ENCODE measurements at places on chromosomes 4 and X. TPM values are rescaled to one million over a fixed set of nuclear protein-coding genes. Genes with fewer than 3 reads are reported as not detected.

The ZCCHC12 gene
- not detected for total RNA-seq

- no peak for DNase-seq
- no peak overlapping the region for H3K27ac ChIP-seq
- H3K36me3 ChIP-seq: no peaks in the 10 kb centered on the region
- H3K4me1 ChIP-seq: peaks cover 11% of the 10 kb centered on the region
These were observed 689 bp upstream of the DCHS2 start for GRCh38 chr4:154492288-154492687.

The GAGE13 gene
- not detected for total RNA-seq

DNA sequence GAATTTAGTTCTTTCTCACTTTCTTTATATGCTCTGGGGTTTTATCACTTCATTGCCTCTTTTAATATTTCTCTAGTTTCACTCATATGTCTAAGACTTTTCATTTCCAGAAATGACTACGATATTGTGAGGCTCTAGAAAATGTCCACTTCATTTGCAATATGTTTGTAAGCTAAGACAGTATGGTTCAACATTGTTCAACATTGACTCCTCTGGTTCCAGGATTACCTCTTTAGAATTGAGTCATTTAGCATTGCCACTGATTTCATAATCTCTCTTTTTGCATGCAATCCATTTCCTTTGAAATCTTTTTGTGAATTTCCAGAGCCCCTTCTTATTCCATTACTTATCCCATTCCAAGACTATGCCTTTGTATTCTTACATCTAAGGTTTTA is 32.3 kb downstream of the BBS12 start:
- H3K4me3 ChIP-seq: no peak overlapping the region
- H3K4me1 ChIP-seq: no peaks in the 10 kb centered on the region
- no peaks in the 10 kb centered on the region for H3K27me3 ChIP-seq
- DNase-seq: no peak
- H3K36me3 ChIP-seq: no peaks in the 10 kb centered on the region

The RELL1 gene
- 27.7 TPM for total RNA-seq

GRCh38 chr4:94208918-94209317 is 1.3 kb downstream of the SMARCAD1 start:
- peaks cover 27% of the 10 kb centered on the region for H3K4me1 ChIP-seq
- H3K4me3 ChIP-seq: no peak overlapping the region
- H3K27me3 ChIP-seq: no peaks in the 10 kb centered on the region

DNA sequence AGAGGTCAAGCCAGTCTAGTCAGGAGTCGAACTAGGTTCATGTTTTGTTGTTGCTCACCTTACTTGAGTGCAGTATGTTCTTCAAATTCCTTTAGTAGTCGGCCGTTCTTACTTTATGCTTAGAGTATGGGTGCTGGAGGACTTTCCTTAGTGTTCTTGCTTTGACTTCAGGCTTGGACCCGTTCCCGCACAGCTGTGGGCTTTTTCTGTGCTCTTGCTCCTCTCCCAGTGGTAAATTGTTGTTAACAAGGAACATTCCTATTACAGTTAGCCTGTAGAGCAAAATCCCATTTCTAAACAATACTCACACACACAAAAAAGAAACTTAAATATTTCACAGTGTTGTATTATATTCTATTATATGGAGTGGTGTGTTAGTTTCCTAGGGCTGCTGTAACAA is 113.5 kb downstream of the RAP1GDS1 start:
- no peaks in the 10 kb centered on the region for H3K4me1 ChIP-seq
- no peaks in the 10 kb centered on the region for H3K36me3 ChIP-seq
- no peaks in the 10 kb centered on the region for H3K27me3 ChIP-seq
- no peak for DNase-seq
- no peak overlapping the region for H3K4me3 ChIP-seq

GRCh38 chrX:110087485-110088356 is 84.8 kb downstream of the TMEM164 start:
- H3K27me3 ChIP-seq: no peaks in the 10 kb centered on the region
- peaks cover 18% of the 10 kb centered on the region for H3K4me1 ChIP-seq
- H3K36me3 ChIP-seq: no peaks in the 10 kb centered on the region
- DNase-seq: peak; percentile 79
- H3K27ac ChIP-seq: peak overlapping the region; percentile 90

DNA sequence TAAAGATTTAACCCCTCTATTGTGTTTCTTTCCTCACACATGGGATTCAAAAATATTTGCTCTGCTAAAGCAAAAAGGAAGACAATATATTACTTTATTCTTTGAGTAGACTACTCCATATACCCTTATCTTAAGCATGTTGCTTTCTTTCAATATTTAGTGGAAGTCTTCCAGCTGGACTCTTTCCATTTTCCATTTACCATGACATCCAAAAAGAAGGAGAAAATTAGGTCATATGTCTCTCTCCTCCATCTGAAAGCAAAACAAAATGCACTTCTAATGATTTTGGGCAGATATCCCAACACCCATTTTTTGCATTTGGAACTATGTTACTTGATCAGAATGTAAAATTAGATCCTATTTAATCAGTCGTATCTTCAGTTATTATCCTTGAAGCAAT is 1336.5 kb downstream of the PCDH19 start:
- no peaks in the 10 kb centered on the region for H3K36me3 ChIP-seq
- DNase-seq: no peak
- H3K27me3 ChIP-seq: no peaks in the 10 kb centered on the region
- no peak overlapping the region for H3K4me3 ChIP-seq

DNA sequence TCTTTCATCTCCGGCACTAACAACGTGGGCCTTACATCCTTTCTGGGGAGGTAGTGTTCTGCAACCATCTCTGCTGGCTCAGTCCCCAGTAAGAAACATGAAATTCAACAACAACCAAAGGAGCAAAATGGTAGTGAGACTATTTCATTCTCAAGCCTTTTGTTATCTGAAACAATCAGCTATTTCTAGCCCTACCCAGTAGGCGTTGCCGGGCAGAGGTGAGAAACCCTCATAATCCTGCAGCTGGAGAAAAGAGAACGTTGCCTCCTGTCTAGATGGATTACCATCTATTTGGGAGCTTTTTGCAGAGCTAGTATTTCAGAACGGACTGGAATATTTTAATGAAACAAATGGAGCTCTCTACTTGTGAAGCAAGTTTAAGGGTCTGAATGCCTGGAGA is 66.4 kb upstream of the GPR174 start:
- DNase-seq: no peak
- H3K4me1 ChIP-seq: no peaks in the 10 kb centered on the region
- no peaks in the 10 kb centered on the region for H3K27me3 ChIP-seq

DNA sequence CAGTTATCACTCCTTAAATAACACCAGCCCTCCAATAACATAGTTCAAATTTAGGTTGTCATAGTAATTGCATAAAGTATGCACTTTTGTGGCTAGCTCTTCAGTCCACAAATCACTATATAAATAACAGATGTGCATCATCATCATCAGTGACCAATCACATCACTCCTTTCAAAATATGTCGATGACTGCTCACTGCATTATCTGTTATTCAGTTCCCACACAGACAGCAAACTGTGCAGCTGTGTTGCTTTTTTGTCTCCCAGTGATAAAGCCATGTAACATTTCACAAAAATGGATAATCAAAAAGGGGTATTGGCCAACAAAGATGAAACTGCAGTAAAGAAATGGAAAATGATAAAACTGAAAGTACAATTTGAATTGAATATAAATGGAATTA is 205.4 kb downstream of the DCLK2 start:
- no peak overlapping the region for H3K4me3 ChIP-seq
- H3K36me3 ChIP-seq: peaks cover 5% of the 10 kb centered on the region
- H3K4me1 ChIP-seq: no peaks in the 10 kb centered on the region
- no peaks in the 10 kb centered on the region for H3K27me3 ChIP-seq

DNA sequence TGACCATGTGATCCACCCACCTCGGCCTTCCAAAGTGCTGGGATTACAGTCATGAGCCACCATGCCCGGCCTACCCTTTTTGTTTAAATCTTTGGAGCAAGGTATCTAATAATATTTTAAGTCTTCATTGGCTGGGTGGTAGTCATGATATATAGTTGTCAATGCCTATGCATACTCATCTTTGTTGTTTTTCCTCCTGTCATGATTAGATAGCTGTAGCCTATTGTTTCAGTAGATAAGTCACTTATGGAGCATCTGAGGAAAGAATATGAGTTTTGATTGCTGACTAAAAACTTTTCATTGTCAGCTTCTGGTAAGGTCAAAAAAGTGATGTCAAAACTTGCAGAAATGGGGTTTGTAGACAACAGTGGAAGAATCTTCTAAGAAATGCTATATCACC is 119.8 kb downstream of the KDM6A start:
- peaks cover 2% of the 10 kb centered on the region for H3K4me1 ChIP-seq
- no peaks in the 10 kb centered on the region for H3K27me3 ChIP-seq
- DNase-seq: no peak
- H3K27ac ChIP-seq: no peak overlapping the region
- H3K4me3 ChIP-seq: no peak overlapping the region

DNA sequence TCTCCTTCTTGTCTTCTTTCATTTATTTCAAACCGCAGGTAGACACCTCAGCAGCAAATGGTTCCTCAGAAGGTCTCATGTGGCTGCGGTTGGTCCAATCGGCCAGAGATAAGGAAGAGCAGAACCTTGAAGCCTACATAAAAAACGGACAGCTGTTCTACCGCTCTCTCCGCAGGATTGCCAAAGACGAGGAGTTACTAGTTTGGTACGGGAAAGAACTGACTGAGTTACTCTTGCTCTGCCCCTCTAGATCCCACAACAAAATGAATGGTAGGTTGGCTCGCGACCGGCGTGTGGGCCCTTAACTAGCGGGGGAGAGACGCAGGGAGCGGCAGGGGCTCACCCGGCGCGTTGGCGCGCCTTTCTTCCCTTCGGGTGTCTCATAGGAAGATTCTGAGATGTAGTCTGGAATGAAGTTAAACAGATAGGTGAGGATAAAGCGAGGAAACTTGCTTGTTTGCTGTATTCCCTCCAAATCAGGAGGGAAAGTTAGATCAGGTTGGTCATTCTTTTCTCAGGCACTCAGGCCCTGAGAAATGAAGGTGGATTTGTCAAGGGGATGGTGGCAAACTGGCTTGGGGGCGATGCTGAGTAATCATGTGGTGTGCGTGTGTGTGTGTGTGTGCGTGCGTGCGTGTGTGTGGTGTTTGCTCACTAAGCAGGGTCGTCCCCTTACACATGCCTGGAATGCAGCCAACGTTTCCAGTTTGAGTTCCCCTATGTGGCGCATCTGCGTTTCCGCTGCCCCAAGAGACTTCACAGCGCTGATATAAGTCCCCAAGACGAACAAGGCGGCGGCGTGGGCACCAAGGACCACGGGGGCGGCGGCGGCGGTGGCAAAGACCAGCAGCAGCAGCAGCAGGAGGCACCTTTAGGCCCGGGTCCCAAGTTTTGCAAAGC is 4.2 kb downstream of the PRDM8 start:
- H3K36me3 ChIP-seq: no peaks in the 10 kb centered on the region
- peak overlapping the region; percentile 54 for H3K4me3 ChIP-seq
- H3K27me3 ChIP-seq: peaks cover 59% of the 10 kb centered on the region
- peak overlapping the region; percentile 54 for H3K27ac ChIP-seq
- peaks cover 5% of the 10 kb centered on the region for H3K4me1 ChIP-seq

Data from gastrocnemius medialis (tissue), 4 donors.